Renal cortical epithelial cell (primary cell): ENCODE measurements at places on chromosomes 13 and 19.

- DNase-seq = peak; percentile 94
These were observed 29.1 kb downstream of the SHISA2 start for GRCh38 chr13:26022538-26023292.

GRCh38 chr19:45421947-45422498 lies 1.7 kb downstream of the ERCC1 start:
- DNase-seq = no peak

DNA sequence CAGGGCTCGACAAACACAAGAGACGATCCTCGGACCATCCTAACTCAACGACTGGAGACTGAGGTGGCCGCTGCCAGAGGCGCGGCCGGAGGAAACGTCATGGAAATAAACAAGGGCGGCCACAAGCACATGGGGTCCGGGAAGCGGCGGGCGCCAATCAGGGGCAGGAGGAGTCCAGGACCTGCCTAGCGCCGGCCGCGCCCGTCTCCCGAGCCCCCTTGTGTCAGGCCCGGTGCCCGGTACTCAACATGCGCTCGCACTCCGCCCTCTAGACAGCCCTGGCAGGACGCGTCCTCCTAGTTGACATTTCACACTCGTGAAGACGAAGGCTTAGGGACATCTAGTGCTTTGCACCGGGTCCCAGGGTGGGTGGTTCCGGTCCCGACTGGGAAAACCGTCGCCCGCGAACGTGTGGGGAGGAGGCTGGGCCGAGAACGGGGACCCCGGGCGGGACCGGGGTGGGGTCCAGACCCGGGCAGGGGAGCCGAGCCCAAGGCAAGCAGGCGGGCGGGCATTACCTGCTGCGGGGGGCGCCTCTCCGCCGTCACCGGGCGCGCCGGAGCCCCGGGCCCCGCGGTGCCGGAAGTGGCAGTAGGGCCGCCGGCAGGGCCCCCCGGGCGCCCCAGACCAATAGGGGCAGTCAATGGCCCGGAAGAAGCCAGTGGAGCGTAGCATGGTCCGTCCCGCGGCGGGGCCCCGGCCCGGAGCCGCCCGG lies 442 bp downstream of the REXO1 start:
- peak; percentile 15 for DNase-seq

- DNase-seq = no peak
These were observed 232.9 kb downstream of the FOXO1 start for GRCh38 chr13:40433577-40433976.
